GM12891 (cell line): ENCODE measurements at places on chromosomes 3 and 15.

DNA sequence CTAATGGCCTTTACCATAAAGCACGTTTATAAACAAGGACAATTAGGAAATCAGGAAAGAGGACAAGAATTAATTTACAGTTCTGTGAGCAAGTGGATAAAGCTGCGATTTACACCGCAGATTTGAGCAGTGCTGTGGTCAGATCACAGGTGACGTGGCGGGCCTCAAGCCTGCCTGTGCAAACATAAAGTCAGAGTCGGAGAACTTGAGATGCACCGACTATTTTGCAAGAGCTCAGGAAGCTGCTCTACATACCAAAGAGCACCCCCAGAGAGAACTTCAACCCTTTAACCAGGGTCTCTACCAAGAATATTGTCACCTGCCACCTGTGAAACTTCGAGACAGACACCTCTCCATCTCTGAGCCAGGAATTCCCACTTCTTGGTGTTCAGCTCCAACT lies 35.7 kb downstream of the MECOM start:
- DNase-seq: no peak

DNA sequence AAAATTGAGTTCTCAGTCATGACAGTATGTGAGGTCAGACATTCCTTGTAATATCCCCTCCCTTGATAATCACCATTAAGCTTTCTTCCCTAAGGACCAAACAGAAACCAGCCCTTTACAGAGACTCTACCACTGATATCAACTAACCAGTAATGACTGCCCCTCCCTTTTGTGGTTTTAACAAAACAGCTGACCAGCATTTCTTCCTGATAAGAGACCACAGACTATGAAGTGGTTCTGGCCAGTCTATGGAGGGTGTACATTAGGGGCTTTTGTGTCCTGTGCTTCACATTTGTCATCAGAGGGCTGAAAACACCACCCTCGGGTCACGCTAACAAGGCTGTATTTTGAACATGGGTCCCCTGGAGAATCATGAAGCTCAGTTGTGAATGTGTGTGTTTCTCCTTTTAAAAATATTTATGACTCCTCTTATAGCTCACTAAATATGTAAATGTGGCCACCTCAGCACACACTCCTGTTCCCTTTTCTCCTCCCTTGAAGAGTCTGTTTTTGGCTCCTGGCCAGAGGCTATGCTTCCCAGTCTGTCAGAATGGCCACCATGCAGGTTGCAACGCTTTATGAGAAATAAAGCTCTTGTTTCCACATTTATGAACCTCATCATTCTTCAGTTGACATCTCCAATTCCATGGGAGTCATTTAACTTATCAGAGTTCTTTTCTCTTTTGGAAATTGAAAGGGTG lies 239.3 kb downstream of the CPNE4 start:
- no peak for DNase-seq

GRCh38 chr3:65752636-65753035 lies 286.1 kb downstream of the MAGI1 start:
- DNase-seq: no peak

GRCh38 chr3:61848885-61849284 lies 287.5 kb downstream of the PTPRG start:
- DNase-seq: no peak

GRCh38 chr15:52528564-52529340 lies at the start of gene MYO5A:
Gene MYO5A, minus strand, starts transcription at chr15:52528880. Its CDS starts 74 bp downstream, at chr15:52528806.
- peak; percentile 65 for DNase-seq

DNA sequence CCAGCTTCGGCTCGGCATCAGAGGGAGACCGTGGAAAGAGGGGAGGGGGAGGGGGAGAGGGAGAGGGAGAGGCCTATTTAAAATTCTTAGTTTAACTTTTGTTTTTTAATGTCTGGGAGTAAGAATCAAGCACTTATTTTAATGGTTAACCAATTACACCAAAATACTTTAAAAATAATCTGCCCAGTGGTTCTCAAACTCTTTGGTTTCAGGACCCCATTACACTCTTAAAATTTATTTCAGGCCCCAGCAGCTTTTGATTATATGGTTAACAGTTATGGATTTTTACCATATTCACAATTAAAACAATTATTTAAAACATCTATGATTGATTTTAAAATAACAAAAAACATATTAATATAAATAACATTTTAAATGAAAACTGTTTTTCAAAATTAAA lies 44.5 kb downstream of the NKIRAS1 start:
- no peak for DNase-seq

- no peak for DNase-seq
Measured at GRCh38 chr15:97902140-97902780, 58.2 kb upstream of the ARRDC4 start.

DNA sequence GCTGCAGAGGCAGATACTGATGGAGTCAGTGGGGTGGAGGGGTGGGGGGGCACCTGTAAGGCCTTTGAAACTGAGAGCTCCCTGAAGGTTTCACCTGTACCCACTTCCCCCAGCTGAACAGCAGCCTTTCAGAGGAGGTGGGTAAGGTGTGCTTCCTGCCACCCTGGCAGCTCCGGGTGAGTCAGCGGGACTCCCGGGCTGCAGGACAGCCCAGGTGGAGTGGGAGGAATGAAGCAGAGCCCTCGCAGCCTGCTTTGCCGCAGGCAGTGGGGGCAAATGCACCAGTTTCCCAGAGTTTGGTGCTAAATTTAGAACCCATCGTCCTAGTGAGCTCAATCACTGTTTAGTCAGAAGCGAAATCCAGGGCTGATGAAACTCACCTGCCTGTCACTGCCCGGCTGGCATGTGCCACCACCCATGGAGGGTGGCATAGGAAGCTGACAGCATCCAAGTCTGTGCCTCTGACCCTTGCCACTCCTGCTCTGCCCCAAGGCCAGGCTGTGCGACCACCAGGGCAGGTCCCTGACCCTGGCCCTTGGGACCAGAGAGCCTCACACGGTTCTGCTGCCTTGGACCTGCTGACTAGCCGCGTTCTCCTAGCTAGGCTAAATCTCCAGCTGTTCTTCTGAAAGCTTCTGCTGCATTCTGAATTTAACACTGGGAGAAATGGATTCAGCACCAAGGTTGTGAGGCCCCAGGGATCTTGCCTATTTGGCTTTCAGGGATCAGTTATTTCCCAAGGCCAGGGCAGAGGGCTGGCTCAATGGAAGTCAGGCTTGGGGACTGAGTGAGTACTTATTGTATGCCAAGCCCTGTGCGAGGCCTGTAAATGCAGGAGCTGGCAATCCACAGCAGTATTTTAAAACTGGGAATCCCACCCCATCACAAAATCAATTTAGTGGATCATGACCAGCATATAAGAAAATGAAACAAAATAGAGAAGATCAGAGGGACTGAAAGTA lies 67.3 kb upstream of the RASGRF1 start:
- DNase-seq: no peak

DNA sequence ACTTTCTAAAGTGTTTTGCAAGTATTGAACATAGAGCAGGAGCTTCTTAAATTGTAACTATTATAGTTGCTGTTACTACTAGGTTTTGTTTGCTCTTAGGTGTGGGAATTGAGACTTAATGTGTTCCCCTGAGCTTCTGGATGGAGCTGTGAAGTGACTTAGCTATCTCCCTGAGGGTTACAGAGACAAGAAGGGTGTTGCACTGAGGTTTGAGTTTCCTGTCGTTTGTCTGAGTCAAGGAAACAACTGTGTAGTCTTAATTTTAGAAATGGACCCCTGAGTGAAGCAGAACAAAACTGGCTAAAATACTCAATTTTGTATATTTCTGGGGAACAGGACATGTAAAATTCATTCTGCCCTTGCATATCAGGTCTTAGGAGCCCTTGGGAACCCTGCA lies 20.4 kb downstream of the TTC21A start:
- no peak for DNase-seq

DNA sequence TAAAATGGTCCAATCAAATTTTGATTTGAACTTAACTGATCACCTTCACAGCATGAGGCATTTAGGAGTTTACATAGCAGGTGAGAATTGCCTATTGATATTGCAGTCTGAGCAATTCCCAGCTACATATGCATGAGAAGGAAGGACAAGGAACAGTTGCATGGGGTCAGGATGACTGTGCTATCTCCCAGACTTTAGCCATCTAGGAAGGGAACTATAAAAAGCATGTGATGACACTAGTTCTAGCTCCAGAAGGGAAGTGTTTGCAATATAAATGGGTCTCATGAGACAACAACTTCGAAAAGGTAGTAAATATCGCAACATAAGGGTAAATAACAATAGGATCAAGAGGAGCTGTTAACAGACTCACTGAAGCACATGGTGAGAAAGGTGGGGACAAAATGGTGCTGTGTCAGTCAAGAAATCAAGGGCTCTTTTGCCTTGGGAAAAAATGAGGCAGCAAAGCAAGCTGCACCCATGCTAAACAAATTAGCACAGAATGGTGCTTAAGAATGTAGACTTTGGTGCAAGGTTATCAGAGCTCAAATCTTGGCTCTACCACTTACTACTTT lies 90.4 kb upstream of the SLC2A2 start:
- DNase-seq: no peak

- DNase-seq: no peak
Measured at GRCh38 chr3:142929109-142929508, 34.4 kb downstream of the PAQR9 start.

DNA sequence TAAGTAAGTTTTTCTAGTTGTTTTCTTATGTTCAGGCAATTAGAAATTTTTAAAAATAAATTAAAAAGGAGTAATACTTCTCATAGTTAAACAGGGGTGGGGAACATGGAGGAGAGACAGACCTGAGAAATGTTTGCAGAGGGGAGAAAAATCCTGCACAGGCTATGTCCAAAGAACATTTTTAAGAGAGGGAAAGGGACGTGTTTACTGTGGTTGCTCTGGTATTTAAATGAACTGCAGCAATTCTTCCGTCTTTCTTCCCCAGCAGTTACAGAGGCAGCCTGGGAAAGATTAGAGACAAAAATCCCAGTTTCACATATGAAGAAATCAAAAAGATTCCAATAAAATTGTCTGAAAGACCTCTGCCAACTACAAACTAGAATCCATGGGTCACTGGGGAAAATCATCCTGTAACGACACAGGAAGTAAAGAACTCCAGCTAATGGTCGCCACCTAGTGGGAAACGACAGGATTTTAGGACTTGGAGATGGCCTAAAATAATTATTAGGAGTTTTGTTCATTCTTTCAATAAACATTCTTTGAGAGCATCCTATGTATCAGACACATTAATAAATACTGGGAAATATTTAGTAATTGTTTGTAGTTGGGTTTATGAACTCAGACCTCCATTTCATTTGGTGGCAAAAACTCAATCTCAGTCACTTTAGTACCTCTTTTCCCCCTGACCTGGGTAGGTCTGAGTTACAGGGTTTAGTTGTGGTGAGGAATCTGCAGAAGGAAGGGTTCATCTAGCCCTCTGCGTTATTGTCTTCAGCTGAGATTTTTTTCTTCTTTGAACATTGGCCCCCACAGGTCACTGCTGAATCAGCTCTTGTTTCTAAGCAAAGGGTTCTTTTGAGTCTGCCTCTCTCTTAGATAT lies 69.9 kb upstream of the GOLIM4 start:
- DNase-seq: peak; percentile 10

GRCh38 chr3:147630921-147631415 lies 221.8 kb downstream of the ZIC1 start:
- no peak for DNase-seq

DNA sequence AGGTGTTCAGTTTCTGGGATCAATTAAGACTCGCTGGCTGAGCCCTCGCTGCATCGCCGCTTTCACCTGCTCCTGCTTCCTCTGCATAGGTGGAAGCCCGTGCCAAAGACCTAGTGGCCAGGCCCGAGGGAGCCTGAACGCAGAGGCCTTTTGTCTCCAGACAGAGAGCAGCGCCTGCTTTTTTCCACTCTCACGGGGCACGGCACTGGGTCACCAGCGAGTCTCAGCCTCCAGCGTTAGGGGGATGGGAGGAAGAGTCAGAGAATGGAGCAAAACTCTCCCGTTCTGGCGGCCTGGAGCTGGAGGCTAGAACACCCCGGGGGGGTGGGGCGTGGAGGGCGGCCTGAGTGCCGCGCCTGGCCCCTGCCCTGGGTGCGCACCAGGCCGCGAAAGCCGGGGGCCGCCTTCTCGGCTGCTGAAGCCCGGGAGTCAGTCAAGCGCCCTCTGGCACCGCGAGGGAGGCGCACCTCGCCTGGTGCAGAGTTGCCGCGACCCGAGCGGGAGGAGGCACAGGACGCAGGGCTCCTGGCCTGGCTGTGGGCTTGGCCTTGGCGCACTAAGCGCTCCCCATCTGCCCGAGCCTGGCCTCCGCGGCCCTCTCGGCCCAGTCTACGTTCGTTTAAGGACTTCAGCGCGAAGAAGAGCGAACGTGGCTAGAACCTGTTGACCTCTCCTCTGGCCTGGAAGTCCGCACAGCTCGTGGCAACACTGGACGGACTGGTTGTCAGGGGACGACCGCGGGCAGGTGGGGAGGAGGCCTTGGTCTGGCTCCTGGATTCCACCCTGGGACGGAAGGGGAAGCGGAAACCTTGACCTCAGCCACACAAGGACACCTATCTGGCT lies 21.5 kb downstream of the NR2F2 start:
- DNase-seq: no peak

GRCh38 chr3:56725175-56725574 lies 42.1 kb upstream of the TASOR start:
- DNase-seq: peak; percentile 51

DNA sequence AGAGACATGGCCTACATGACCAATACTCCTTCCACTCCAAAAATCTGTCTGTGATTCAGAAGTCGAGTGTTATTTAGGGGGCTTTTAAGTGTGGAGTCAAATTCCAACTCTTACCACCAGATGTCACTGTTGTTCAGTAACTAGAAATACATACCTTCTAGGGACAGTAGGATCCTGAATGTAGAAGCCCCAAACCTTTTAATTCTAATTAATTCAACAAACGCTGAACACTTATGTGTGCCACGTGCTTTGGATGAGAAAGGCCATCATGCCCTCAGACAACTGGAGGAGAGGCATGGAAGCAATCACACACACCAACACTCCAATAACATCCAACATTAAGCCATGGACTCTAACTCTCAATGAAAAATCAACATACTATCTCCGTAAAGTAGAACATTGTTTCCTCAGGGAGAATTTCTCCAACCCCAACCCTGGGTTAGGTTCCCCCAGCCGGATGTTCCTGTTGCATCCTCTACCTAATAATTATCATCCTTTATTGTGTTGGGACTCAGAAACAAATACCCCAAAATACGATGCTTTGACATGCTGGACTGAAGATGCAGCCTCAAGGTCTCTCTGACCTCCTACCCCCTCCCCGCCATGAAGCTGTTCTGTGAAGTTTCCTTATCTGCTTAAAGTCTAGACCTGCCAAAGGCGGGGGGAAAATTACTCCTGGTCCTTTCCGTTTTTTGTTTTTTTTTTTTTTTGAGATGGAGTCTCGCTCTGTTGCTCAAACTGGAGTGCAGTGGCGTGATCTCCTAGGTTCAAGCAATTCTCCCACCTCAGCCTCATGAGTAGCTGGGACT lies 8.0 kb upstream of the CCDC13 start:
- no peak for DNase-seq

DNA sequence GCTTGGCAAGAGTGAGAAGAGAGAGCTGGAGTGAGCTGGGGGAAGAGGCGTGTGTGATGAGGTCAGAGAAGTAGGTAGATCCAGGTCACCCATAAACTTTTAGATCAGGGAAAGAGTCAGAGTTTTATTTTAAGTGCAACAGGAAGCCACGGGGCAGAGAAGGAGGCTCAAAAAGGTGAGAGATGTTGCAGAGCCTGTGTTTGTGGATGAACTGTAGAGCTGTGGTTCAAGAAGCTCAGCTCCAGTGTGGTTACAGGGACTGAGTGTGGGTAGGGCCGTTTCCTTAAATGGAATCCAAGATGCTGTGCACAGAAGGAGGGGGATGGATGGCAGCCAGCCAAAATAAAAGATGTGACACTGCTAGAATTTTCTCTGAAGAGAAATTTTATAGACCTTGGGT lies 337.2 kb downstream of the SATB1 start:
- no peak for DNase-seq

GRCh38 chr3:153159771-153160397 lies 2.1 kb upstream of the RAP2B start:
- no peak for DNase-seq

GRCh38 chr3:135629701-135630408 lies 335.7 kb upstream of the PPP2R3A start:
- no peak for DNase-seq
